HT1080 (cell line): ENCODE measurements at places on chromosomes 12 and 14.

DNA sequence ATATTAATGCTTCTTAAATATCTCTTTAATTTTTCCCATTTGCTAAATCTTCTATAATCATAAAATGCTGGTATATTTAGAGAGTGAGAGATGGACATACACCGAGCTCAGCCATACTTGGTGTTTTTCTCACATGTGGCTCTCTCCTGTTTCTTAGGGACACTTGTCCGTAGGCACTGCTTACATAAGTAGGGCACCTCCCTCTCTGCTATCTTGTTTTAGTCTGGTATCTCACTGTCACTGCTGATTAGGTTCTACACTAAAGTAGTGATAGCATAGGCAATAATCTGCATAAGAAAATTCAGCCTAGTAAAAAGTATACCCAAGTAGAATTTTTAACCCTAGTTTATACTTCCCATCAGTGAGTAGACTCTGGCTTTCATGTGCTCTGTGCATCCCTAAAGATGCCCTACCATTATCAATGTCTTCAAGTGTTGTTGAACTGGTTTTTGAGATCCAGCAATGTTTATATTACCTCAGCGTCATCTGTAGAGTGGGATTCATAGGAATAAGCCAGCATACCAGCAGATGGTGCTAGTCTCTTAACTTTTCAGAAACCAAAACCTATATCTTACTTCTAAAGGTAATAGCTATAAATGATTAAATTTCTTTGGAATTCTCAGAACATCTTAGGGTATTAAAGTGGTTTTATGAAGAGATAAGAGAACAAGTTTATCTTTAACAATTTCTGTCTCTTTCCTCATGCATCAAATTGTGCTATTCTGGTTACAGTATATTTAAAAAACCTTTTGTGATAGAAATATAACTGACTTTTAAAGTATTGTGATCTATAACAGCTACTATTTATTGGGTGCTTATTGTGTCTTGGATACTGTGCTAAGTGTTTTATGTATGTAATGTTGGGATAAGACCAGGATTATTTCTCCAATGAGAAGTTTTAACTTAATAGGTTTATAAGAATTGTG, 32.9 kb downstream of the ARID2 start:
- DNase-seq: peak; percentile 38

DNA sequence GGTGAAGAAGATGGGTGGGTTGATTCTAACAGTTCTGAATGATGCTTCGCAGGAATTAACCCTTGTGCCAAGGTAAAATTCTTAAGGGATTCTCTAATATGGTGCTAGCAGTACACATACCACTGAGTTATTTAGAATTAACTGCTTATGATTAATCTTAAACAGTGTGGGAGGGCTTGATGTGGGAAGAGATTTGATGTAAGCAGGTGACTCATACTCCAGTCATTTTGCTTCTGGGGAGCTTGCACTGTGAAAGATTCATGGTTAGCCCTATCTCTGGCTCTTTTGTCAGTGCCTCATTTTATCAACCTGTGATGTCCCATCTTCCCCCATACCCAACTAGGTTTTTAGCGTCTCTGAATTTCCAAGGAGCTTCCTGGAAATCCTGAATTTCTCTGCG, 83.8 kb downstream of the NRXN3 start:
- peak; percentile 85 for DNase-seq

GRCh38 chr14:93789228-93790130, 1.2 kb upstream of the PRIMA1 start:
- no peak for DNase-seq

DNA sequence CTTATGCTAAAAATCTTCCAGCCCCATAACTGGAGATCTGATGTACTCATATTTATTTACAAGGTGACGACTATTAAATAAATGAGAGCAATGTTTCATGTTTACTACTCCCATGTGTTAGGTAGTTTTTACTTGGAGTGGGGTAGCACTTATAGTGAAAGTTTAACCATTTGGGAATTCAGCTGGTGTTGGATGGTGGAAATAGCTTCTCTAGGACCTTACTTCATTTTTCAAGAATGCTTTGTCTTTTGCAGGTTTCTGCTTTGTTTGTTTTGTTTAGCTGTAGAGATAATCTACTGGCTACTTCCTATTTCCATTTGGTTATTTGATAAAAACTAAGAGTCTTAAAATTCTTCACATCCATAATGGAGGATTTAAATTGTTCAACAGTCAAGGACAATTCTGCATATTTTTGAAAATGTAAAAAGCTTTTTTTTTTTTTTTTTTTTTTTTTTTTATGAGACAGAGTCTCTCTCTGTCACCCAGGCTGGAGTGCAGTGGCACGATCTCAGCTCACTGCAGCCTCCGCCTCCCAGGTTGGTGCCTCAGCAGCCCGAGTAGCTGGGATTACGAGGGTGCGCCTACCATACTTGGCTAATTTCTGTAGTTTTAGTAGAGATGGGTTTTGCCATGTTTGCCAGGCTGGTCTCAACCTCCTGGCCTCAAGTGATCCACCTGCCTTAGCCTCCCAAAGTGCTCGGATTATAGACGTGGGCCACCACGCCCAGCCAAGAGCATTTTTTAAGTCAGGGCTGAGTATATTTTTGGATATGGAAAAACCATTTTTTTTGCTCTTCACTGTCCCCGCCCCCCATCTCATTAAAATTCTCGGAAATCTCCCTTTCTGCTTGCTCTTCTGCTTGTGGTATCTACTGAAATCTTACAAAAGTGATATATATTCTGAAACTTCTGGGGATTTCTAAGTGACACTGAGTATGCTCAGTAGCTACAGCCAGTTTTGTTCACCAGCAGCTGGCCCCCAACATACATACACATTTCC, 1.4 kb upstream of the ABCD2 start:
- DNase-seq: no peak

DNA sequence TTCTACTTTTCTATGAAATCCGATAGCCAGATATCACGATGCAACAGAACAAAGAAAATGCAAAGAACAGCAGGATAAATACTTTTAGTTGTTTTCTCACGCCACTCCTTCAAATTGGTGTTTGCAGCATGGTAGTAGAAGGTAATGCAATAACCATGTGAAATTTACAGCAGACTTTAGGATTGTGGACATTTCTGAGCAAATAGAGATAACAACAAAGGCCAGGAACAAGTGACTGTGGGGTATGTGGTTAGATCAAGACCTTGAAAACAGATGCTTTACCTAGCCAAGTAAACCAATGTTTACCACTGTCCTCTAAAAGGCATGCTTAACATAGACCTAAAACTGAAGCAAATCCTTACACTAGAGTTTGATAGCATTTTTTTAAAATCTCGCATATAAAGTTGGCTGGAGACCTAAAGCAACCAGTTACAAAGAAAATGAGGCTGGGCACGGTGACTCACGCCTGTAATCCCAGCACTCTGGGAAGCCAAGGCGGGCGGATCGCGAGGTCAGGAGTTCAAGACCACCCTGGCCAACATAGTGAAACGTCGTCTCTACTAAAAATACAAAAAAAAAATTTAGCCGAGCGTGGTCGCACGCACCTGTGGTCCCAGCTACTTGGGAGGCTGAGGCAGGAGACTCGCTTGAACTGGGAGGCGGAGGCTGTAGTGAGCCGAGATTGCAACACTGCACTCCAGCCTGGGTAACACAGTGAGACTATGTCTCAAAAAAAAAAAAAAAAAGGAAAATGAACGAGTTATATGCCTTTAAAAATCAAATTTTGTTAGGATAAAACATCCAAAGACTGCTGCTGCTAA, 123.2 kb upstream of the FOXN3 start:
- DNase-seq: peak; percentile 54
